Left lung (tissue), 14 donors: ENCODE measurements at places on chromosomes 3 and 15. TPM values are rescaled to one million over a fixed set of nuclear protein-coding genes. Genes with fewer than 3 reads are reported as not detected.

Gene FILIP1L
- 10.6 TPM for polyA plus RNA-seq

Gene VILL
- 19.5 TPM for polyA plus RNA-seq

Gene REC114
- polyA plus RNA-seq = not detected

GRCh38 chr15:76954744-76955143 lies 23.2 kb downstream of the RCN2 start:
- DNase-seq = no peak

DNA sequence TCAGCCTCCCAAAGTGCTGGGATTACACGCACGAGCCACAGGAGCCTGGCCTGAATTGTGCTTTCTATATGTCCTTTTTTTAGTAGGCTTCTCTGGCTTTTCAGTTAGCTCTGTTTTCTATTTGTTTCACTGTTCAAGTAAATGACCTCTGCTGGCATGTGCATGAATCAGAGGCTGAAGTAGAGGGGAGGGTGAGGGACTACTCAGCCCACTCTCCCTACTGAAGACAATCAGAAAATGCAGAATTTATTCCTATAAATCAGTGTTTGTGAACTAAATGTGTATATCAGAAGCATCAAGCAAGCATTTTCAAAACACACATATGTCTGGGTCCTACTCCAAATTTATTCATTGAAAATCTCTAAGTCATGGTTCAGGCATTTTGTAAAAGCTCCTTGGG lies 45.0 kb downstream of the ZMAT3 start:
- DNase-seq = no peak

- DNase-seq = no peak
Measured at GRCh38 chr15:80789296-80789695, 10.1 kb downstream of the CEMIP start.
